ENCODE measurements at places on chromosomes 6 and 20. TPM values are rescaled to one million over a fixed set of nuclear protein-coding genes. Genes with fewer than 3 reads are reported as not detected.

Gene FERMT1
- total RNA-seq: 0.29 TPM

Gene FUT9
- 0.54 TPM for total RNA-seq

Gene IL17A
- not detected for total RNA-seq

Gene PREX1
- total RNA-seq: 235 TPM

Gene PPP1R3D
- 1.3 TPM for total RNA-seq

Gene TMEM151B
- 51.3 TPM for total RNA-seq

Gene CBFA2T2
- 84.1 TPM for total RNA-seq

Gene C6orf132
- total RNA-seq: 0.25 TPM

Gene THBD
- not detected for total RNA-seq

Gene PRKN
- 7.0 TPM for total RNA-seq

Gene MAPK13
- total RNA-seq: 4.2 TPM

Gene BICRAL
- total RNA-seq: 11.0 TPM

Gene MEP1A
- not detected for total RNA-seq

Gene BPIFB2
- total RNA-seq: not detected

Gene RIPOR2
- 82.2 TPM for total RNA-seq

Gene TMEM14A
- total RNA-seq: 26.3 TPM

Gene C6orf163
- 8.2 TPM for total RNA-seq

Gene POLR1H
- total RNA-seq: 17.0 TPM

Gene SPO11
- not detected for total RNA-seq

Gene SALL4
- total RNA-seq: 41.0 TPM

Gene SEL1L2
- not detected for total RNA-seq

Gene TNFRSF21
- total RNA-seq: 27.1 TPM

Gene TGM2
- not detected for total RNA-seq

Gene RGL2
- 61.3 TPM for total RNA-seq

Gene DEFB124
- not detected for total RNA-seq

Gene TFAP2D
- total RNA-seq: not detected

Gene IRF4
- total RNA-seq: 0.37 TPM

Gene ZNF311
- total RNA-seq: 5.1 TPM

Gene PRSS16
- 0.64 TPM for total RNA-seq

Gene RRBP1
- 63.3 TPM for total RNA-seq

Gene GNL1
- total RNA-seq: 42.1 TPM

Gene OR12D3
- total RNA-seq: not detected

Gene DDAH2
- 266 TPM for total RNA-seq

Gene NDUFAF4
- 45.3 TPM for total RNA-seq

Gene ACTL10
- total RNA-seq: 1.0 TPM

Gene FAM184A
- total RNA-seq: 20.0 TPM

Gene LYRM2
- 30.2 TPM for total RNA-seq

Gene PPP1R16B
- total RNA-seq: 5.3 TPM

Gene OXT
- total RNA-seq: not detected

Gene SLC22A7
- 0.34 TPM for total RNA-seq

Gene RIPOR3
- not detected for total RNA-seq

Gene KCNG1
- 3.6 TPM for total RNA-seq

Gene SLC18B1
- 5.8 TPM for total RNA-seq

Gene XKR7
- total RNA-seq: 284 TPM

Gene BTNL2
- total RNA-seq: not detected

Gene NDUFAF5
- total RNA-seq: 51.2 TPM

Gene RAB23
- total RNA-seq: 4.0 TPM

Gene CRISP3
- total RNA-seq: not detected
